HCT116 (cell line): ENCODE measurements at places on chromosomes 1 and 21. TPM values are rescaled to one million over a fixed set of nuclear protein-coding genes. Genes with fewer than 3 reads are reported as not detected.

DNA sequence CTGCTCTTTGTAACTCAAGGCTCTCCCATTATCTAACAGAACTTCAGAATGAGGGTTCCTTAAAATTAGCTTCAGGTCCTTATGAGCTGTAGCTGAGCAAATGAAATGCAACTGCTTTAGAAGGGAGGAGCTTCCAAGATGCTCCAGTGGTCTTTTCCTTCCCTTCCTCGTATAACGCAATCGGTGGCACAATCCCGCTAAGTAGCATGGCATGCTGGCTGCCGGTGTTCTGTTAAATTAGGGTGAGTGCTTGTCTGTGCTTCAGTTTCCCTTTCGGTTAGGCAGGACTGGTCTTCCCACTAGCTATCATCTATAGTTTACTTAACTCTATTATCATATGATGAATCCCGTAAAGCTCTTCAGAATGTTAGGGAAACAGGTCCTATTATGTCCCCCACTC, 917 bp downstream of the KIAA0040 start:
- no peak for DNase-seq

DNA sequence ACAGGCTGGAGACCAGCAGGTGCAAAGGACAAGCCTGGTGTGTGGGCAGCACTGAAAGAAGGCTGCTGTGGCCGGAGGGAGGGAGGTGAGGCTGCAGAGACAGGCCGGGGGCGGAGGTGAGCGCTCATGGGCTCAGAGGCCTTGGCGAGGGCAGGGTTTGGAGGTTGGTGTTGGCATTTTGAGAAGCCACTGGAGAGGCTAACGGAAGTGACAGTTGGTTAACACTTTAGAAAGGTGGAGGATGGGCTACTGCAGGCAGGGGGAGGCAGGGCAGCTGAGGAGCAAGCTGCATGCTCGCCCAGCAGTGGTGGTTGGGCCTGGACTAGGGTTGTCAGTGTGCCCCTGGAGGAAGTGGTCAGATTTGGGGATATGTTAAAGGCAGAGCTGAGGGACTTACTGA, 37.5 kb downstream of the QSOX1 start:
- no peak for DNase-seq

- no peak for DNase-seq
Observed at GRCh38 chr1:109732390-109732881, 8.4 kb downstream of the GSTM3 start.

GRCh38 chr1:9413877-9414213, 121.2 kb downstream of the SPSB1 start:
- no peak for DNase-seq

GRCh38 chr1:58406301-58407071, 140.0 kb downstream of the OMA1 start:
- no peak for DNase-seq

SPRR3 gene
- total RNA-seq: not detected

- no peak for DNase-seq
Observed at GRCh38 chr21:21101911-21102310, 103.7 kb downstream of the NCAM2 start.

DNA sequence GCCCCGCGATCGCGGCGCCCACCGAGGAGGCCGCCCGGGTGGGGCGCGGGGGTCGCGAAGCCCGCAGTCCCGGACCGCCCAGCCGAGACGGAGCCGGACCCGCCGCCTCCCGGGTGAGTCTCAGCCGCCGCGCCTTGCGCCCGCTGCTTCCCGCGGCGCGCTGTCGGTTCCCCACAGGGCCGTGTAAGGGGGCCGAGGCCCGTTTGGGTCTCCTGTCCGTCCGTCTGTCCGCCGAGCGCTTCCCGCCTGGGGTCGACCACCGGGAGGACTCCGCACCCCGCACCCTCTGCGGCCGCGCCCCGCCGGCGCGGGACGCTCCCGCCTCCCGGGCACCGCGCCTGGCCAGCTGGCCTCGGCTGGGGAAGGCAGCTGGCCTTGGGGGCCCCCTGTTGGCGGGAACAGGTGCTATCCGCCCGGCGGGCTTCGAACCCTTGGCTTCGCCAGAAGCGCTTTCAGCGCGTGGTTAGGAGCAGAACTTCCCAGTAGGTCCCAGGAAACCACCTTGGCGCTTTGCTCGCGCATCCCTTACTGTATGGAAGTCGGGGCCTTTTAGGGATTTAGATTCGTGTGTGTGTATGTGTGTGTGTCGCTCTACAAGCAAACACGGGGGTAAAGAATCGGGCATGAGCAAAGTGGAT, 414 bp downstream of the TMEM51 start:
- no peak for DNase-seq

DNA sequence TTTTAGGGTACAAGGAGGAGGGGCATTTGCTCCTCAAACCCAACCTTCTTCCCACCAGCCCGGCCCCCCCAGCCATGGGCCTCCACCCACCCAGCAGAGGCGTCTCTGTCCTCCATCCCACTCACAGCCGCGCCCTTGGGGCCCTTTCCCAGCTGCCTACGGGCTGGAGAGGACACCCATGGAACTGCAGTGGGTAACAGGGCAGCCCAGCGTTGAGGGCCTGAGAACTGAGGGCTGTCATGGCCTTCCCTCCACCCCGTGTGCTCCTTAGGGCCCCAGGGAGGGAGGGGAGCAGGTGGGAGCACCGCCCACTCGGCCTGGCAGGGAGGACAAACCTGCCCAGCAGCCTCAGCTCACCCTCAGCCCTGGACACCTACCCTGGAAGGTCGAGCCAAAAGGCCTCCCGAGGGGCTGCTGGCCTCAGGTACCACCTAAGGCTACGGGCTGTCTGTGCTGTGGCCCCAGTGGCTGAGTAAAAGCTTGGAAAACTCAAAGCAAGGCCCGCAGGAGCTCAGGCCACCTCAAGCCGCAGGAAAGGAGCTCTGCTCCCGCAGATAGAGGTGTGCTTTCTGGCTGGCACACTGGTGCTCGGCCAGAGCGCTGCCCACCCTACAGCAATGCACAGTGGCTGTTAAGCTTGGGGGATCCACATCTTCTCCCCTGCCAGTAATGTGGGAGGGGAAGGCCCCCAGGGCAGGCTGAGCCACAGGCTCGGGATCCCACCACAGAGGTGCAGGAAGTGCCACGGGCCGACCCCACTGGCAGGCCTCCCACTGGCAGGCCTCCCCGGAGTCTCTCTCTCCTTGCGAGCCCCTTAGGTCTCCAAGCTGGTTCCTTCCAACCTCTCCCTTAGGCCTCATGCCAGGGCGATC, 2.2 kb upstream of the ARHGEF16 start:
- no peak for DNase-seq

DNA sequence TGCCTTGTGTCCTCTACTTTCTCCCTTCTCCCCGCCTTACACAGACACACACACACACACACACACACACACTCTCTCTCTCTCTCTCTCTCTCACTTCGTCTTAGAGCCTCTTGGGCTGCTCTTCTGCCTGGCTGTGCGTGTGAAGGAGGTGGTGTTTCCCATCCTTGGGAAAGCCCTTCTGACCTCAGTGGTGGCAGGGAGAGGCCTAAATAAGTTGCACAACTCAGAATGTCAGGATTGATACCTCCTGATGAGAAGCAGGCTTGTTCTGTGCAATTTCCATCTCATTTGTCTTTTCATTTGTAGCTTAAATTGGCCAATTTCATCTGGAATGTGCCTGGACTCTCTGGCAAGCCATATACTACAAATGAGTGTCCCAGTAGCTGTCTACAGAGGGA, 25.0 kb downstream of the LRRN2 start:
- DNase-seq: no peak

AKIRIN1 gene
- total RNA-seq: 60.0 TPM

DNA sequence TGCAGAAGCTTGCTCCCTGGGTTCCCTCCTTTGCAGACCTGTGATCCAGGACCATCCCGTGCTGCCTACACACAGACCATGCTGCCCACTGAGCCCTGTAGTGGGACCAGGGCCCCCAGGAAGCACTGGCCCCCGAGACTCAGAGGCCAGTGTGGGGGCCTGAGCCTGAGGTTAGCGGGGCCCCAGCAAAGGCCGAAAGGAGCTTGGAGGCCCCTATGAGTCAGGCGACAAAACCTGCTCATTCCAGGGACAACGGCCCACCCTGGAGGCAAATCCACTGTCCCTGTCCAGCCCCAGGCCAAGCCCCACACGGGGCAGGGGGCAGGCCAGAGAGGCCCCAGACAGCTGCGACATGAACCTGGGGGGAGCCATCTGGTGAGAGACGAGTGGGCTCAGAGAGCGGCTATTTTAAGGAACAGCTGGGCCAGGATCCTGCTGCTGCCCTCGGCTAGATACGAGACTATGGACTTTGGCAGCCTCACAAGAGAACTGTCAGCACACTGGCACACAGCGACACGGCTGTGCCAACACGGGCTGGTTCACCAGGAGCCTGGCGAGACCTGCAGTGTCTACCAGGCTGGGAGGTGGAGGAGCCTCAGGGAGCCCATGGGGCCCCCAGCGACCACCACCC, 74.7 kb downstream of the ARHGEF16 start:
- DNase-seq: no peak

ZMYND12 gene
- 0.25 TPM for total RNA-seq

DNA sequence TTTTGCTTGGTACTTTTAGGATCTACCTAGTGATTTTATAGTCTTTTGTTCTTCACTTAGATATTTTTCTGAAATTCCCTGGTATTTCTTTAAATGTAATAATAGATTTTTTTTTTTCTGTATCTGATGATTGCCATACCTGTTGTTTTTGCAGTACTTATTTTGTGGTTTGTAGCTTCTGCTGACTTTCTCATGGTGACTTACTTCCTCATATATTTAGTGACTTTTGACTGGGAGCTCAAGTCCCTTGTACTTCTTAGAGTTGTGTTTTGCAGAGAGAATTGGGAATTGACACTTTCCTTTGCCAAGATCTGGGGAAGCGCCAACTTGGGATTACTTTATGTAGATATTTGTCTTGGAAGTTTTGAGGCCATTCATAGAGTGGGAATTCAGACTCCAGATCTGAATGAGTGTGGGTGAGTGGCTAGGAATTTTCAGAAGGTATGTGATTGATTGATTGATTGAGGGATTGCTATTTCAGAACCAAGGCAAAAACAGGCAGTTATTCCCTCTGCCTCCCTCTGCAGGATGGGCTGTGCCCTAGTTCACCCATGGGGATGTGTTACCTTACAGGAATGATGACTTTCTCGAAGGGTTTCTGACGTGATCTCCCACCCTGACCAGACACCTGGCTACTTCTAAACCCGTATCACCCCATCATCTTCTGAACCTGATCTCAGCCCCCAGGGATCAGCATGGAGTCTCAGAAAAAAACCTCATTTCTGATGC, 219.5 kb downstream of the URB2 start:
- no peak for DNase-seq

DNA sequence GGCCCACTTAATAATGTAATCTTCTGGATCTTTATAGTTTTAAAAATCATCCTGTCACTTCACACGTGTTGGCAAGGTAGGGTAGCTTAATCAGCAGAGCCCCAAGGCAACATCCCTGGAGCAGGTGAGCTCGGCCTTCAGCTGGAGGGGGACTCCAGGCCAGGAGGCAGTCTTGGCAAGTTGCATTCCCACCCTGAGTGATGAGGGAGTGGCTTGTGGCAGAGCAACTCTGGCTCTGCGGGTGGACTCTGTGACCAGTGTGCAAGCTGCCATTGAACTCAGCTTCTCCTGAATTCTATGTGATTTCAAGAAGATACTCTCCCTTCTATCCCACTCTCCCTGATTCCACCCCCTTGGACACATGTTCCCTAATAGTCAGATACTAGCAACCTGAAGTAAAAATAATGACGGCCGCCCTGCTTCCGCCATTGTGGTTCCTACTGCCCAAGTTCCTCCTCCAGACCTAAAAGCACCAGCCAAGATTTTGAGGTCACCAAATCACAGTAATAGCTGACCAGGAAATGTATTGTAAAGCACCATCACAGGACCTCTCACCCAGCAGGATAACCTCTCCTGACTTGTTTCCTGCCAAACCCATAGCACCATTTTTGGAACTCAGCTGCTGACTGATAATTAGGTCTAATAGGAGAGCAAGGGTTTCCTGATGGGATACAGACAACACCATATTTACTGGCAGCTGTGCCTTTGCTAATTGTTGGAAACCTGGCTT, 11.5 kb upstream of the LYST start:
- DNase-seq: no peak

TRIM67 gene
- total RNA-seq: 0.02 TPM

- no peak for DNase-seq
Observed at GRCh38 chr1:86382878-86383277, 13.2 kb downstream of the ODF2L start.

GRCh38 chr21:36097427-36098181, 27.8 kb downstream of the CBR1 start:
- no peak for DNase-seq

DNA sequence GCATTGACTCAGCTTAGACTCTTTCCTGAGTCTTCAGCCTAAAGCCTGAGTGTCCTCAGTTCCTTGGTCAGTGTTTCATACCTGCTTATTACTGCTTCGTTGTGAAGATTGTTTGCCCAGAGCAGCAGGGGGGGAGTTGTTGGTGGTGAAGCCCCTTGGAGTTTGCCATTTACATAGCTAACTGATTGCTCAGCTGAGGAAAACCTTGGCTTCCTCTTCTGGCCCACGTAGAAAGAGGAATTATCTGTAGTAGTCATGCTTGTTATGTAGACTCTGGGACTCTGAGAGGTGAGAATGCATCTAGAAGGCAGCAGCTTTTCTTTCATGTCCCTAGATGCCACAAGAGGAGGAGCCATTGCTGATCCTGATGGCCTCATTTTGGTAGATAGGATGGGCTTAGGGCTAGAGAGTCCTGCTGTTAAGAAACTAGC, 125.9 kb downstream of the MAST2 start:
- DNase-seq: peak; percentile 92

DNA sequence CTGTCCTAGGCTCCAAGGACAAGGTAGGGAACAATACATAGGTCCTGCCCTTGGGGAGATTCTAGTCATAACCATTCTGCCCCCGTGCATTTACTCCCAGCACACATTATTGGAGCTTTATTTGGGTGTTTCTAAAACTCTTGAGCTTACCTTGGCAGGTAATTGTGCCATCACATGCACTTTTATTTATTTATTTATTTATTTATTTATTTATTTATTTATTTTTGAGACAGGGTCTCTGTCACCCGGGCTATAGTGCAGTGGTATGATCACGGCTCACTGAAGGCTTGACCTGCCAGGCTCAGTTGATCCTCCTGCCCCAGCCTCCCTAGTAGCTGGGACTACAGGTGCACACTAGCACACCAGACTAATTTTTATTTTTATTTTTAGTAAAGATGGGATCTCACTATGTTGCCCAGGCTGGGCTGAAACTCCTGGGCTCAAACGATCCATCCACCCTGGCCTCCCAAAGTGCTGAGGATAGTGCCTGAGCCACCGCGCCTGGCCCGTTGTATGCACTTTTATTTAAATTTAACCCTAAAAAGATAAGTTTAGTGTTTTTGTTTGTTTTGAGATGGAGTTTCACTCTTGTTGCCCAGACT, 9.2 kb downstream of the AGMAT start:
- no peak for DNase-seq

CR2 gene
- 4.0 TPM for total RNA-seq

DNA sequence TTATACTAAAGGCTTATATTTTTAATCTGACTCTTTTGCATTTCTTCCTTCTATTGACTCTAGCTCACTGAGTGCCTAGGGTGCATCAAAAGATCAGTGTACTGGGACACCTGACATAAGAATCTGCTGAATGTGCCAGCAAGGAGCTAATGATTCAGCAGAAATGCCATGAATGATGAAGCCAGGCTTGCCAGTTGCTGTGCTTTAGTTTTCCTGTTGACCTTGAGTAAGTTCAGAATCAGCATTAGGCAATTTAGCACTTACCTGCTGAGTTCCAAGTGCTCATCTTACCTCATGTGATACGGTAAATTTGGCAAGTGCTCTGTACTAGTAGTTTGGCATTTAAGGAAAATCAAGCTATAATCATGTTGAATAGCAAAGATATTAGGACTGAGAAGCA, 523.2 kb upstream of the B3GALT2 start:
- no peak for DNase-seq
